Activated effector memory CD4-positive, alpha-beta T cell treated with anti-CD3 and anti-CD28 coated beads, Interleukin-2, amount 50 U/mL, for 16 hours (primary cell): ENCODE measurements at places on chromosomes 13 and 19.

GRCh38 chr13:89694451-89694850 lies 1653.0 kb upstream of the MIR17HG start:
- no peak for DNase-seq

GRCh38 chr13:25922376-25922775 lies 129.4 kb downstream of the SHISA2 start:
- no peak for DNase-seq

DNA sequence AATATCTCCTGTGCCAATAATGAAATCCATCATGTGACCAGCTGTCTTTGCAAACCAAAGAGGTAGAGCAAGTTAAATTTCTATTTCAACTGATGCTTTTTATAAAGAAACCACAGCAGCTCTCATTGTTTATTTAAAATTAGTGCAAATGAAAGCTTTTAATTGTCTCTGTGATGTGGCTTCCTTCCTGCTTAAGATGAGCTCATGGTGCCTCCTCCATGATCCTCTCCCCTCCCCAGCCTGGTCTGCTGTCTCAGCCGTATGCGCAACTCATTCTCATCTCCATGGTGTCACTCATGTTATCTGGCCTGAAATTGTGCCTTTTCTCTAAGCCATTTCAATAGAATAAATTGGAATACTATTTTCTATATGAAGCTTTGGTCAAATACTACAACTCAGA lies 270.6 kb downstream of the FGF14 start:
- no peak for DNase-seq

DNA sequence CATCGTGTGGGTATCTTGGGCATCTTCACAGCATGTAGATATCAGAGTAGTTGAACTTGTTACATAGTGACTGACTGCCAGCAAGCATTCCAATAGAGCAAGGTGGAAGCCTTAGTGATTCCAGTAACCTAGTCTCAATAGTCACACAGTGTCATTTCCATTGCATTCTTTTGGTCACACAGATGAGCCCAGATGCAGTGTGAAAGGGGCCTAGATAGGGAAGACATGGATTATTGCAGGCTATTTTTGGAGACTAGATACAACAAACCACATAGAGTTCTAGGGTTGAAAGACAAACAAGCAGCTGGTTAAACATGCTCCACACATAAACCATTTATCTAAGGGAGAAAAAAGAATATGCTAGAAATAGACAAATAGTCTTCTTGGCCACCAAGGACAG lies 553.5 kb downstream of the DCT start:
- no peak for DNase-seq

- DNase-seq: peak; percentile 64
These were observed 15.7 kb downstream of the ZNF808 start for GRCh38 chr19:52542984-52543664.

GRCh38 chr19:44003461-44004009 lies 778 bp downstream of the ZNF230 start:
- no peak for DNase-seq

DNA sequence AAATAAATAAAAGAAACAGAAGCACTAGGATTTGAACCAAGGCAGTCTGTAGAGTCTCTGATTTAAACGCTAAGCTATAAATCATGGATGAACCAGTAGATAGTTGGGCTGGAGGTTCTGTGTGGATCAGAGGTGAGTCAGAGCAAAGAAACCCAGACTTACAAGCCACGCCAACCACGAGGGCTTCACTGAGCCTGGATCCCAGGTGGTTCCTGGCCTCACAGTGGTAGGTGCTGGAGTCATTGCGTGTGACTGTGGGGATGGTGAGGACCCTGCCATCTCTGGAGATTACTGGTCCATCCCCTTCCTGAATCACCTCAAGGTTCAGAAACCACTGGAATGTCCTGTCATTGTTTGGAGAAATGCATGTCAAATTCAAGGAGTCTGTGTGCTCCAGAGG lies 19.3 kb upstream of the CEACAM20 start:
- DNase-seq: no peak

DNA sequence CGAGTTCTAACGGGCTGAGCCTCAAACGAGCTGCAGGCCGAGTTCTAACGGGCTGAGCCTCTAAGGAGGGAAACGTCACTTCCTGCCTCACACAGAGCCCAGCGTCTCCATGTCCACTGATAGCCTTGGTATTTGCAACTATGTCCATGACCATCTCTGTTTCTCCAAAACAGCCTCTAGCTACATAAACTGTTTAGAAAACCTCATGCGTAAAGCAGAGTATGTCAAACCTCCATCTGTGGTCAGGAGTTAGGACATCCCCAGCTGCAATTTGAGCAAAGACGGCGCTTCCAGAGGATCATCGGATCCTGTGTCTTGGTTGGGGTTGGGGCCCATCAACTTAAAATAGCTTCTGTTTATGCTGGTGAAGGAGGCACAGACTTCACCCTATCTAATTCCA lies 20.8 kb downstream of the RASA3 start:
- DNase-seq: peak; percentile 66

- DNase-seq: no peak
These were observed 27.7 kb upstream of the POU4F1 start for GRCh38 chr13:78631077-78631476.
